ENCODE measurements at places on chromosomes 2 and 18.

DNA sequence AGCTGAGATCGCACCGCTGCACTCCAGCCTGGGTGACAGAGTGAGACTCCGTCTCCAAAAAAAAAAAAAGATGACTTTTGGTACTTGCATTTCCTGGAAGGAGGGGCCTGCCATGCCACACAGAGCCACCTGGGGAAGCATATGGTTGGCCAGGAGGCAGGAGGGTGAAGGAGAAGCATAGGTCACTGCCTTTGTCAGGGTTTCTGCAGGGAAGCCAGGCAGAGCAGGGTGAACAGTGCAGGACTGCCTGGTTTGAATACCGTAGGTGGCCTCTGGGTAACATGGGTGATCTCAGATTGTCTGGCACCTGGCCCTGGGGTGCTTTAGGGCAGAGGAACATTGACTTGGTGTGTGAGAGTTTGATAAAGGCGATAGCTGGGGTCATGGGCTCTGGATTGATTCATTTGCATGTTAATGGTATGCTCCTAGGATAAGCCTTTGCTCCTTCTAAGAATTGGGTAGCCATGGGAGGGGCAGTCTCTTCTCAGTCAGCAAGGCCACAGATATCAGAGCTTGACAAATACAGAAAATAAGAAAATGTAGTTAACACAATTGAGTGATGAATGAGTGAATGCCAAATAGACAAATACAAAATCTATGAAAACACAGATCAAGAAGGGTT, 124.0 kb upstream of the SEC11C start:
- DNase-seq: no peak
- H3K36me3 ChIP-seq: no peaks in the 10 kb centered on the region
- H3K4me1 ChIP-seq: peaks cover 16% of the 10 kb centered on the region
- H3K27me3 ChIP-seq: no peaks in the 10 kb centered on the region
- no peak overlapping the region for H3K27ac ChIP-seq

- H3K4me1 ChIP-seq: peaks cover 76% of the 10 kb centered on the region
These were observed 87.2 kb downstream of the COBLL1 start for GRCh38 chr2:164754157-164755093.

- no peak overlapping the region for H3K4me3 ChIP-seq
- peaks cover 38% of the 10 kb centered on the region for H3K27me3 ChIP-seq
- no peak for DNase-seq
- H3K36me3 ChIP-seq: no peaks in the 10 kb centered on the region
- H3K27ac ChIP-seq: no peak overlapping the region
These were observed 78.3 kb downstream of the PDCL3 start for GRCh38 chr2:100641125-100641435.

GRCh38 chr2:54364409-54364808, 91.7 kb upstream of the SPTBN1 start:
- H3K4me1 ChIP-seq: no peaks in the 10 kb centered on the region
- no peak overlapping the region for H3K27ac ChIP-seq
- H3K27me3 ChIP-seq: peaks cover 22% of the 10 kb centered on the region
- no peak overlapping the region for H3K4me3 ChIP-seq
- DNase-seq: no peak

- H3K27me3 ChIP-seq: no peaks in the 10 kb centered on the region
- no peaks in the 10 kb centered on the region for H3K4me1 ChIP-seq
- H3K36me3 ChIP-seq: no peaks in the 10 kb centered on the region
- no peak for DNase-seq
- no peak overlapping the region for H3K4me3 ChIP-seq
- no peak overlapping the region for H3K27ac ChIP-seq
These were observed 207.2 kb downstream of the NAPG start for GRCh38 chr18:10732990-10733389.

- no peaks in the 10 kb centered on the region for H3K27me3 ChIP-seq
- H3K27ac ChIP-seq: no peak overlapping the region
- no peak for DNase-seq
- H3K4me3 ChIP-seq: no peak overlapping the region
These were observed 95.8 kb upstream of the CAVIN2 start for GRCh38 chr2:191942739-191943103.

GRCh38 chr2:135494917-135495316, 36.1 kb downstream of the ZRANB3 start:
- DNase-seq: no peak
- H3K27me3 ChIP-seq: no peaks in the 10 kb centered on the region
- H3K36me3 ChIP-seq: peaks cover 29% of the 10 kb centered on the region
- no peak overlapping the region for H3K4me3 ChIP-seq

GRCh38 chr2:149652526-149652925, 65.0 kb upstream of the MMADHC start:
- no peaks in the 10 kb centered on the region for H3K36me3 ChIP-seq
- no peaks in the 10 kb centered on the region for H3K4me1 ChIP-seq
- H3K27ac ChIP-seq: no peak overlapping the region
- H3K27me3 ChIP-seq: peaks cover 3% of the 10 kb centered on the region

DNA sequence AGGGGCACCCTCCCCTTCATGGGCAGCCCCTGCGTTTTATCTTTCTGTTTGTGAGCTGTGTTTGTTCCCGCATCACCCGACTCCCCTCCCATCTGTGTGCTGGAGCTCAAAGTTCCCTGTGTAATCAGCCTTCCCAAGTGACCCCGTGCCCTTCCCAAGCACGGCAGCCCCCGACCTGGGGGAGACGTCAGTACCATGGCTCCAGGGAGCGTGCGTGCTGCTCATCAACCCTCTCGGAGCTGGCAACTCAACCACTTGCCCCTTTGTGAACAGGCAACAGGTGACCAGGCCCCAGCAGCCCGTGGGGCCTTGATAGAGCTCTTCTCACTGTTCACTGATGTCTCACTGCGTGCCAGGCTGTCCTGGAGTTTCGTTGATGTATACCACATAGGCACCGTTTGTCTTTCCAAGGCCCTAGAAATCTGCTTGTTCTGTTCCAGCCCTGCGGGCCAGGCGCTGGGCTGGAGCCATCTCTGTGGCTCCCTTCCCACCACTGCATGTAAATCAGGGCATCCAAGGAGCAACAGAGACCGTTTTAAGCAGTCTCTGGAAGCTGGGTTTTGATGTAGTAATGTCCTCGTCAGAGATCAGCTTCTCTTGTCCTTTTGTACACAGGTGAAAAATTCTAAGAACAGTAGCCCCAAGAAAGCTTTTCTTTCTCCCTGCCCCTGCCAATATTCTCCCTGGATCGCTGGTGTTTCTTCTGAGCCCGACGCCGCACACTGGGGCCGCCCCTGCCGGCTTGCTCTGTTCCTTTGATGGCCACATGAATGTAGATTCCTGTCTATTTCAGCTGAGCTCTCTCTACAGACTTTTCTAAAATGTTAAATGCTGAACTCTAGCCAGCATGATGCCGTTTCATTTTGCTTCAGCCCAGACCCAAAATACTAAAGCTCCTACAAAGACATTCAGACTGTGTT, 107.0 kb upstream of the PTPRM start:
- H3K4me1 ChIP-seq: no peaks in the 10 kb centered on the region
- no peaks in the 10 kb centered on the region for H3K27me3 ChIP-seq
- H3K36me3 ChIP-seq: no peaks in the 10 kb centered on the region
- no peak overlapping the region for H3K27ac ChIP-seq
- H3K4me3 ChIP-seq: no peak overlapping the region

GRCh38 chr18:34789768-34790344, 79.8 kb downstream of the DTNA start:
- no peak overlapping the region for H3K27ac ChIP-seq
- DNase-seq: no peak
- H3K4me1 ChIP-seq: no peaks in the 10 kb centered on the region
- no peak overlapping the region for H3K4me3 ChIP-seq

- no peak overlapping the region for H3K4me3 ChIP-seq
- H3K36me3 ChIP-seq: no peaks in the 10 kb centered on the region
- no peak overlapping the region for H3K27ac ChIP-seq
These were observed 99.9 kb upstream of the NABP1 start for GRCh38 chr2:191578031-191578430.

- no peak overlapping the region for H3K27ac ChIP-seq
- H3K36me3 ChIP-seq: no peaks in the 10 kb centered on the region
- no peak overlapping the region for H3K4me3 ChIP-seq
- peaks cover 30% of the 10 kb centered on the region for H3K27me3 ChIP-seq
- H3K4me1 ChIP-seq: no peaks in the 10 kb centered on the region
These were observed 21.3 kb downstream of the ITGA6 start for GRCh38 chr2:172448544-172449267.

GRCh38 chr2:156319811-156320485, 12.6 kb downstream of the NR4A2 start:
- peak overlapping the region; percentile 13 for H3K27ac ChIP-seq
- H3K4me3 ChIP-seq: peak overlapping the region; percentile 50
- peaks cover 65% of the 10 kb centered on the region for H3K27me3 ChIP-seq
- peaks cover 5% of the 10 kb centered on the region for H3K36me3 ChIP-seq
- no peak for DNase-seq
- H3K4me1 ChIP-seq: peaks cover 38% of the 10 kb centered on the region

DNA sequence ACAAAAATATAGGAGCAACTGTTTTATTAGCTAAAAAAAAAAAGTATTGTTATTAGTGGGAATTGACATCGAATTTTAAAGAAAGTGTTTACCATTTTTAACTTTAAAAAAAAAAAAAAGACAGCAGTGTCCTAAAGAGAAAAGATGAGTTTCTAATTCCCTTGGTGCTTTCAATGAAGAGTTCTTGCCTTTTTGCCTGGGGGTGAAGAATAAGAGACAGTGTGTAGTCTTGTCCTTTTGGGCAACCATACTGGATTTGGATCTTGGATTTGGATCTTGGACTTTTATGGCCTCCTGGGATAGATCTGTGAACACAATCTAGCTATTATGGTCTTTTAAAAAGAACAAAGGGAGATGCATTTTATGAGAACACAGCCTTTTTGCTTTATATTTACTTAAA, 60.2 kb upstream of the GLS start:
- no peaks in the 10 kb centered on the region for H3K4me1 ChIP-seq
- no peaks in the 10 kb centered on the region for H3K36me3 ChIP-seq
- no peaks in the 10 kb centered on the region for H3K27me3 ChIP-seq
- H3K4me3 ChIP-seq: no peak overlapping the region

- H3K4me3 ChIP-seq: no peak overlapping the region
- DNase-seq: no peak
- no peaks in the 10 kb centered on the region for H3K36me3 ChIP-seq
- H3K27me3 ChIP-seq: no peaks in the 10 kb centered on the region
- H3K4me1 ChIP-seq: no peaks in the 10 kb centered on the region
These were observed 48.6 kb downstream of the GALNT14 start for GRCh38 chr2:31089645-31090044.

GRCh38 chr2:119248311-119248710, 24.7 kb downstream of the STEAP3 start:
- no peaks in the 10 kb centered on the region for H3K4me1 ChIP-seq
- no peaks in the 10 kb centered on the region for H3K27me3 ChIP-seq
- no peak overlapping the region for H3K4me3 ChIP-seq
- no peak for DNase-seq
- no peak overlapping the region for H3K27ac ChIP-seq

GRCh38 chr2:238761868-238762267, 86.0 kb upstream of the TWIST2 start:
- H3K27me3 ChIP-seq: peaks cover 4% of the 10 kb centered on the region
- no peak overlapping the region for H3K27ac ChIP-seq
- H3K4me1 ChIP-seq: no peaks in the 10 kb centered on the region
- DNase-seq: no peak

DNA sequence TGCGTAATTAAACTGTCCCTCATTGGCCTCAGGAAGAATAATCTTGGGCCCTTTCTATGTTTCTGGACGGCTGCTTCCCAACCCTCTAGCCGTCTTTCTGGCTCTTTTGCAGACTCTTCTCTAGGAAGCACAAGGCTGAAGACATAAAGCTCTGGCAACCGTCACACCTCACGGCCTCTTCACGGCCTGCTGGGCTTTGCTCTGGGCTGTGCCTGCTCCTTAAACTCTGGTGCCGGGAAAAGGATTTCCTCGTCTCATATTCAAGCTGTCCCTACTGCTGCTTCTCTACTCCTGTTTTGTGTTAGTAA, 36.0 kb upstream of the WIPF1 start:
- DNase-seq: no peak
- H3K36me3 ChIP-seq: peaks cover 49% of the 10 kb centered on the region
- peak overlapping the region; percentile 95 for H3K4me3 ChIP-seq
- no peaks in the 10 kb centered on the region for H3K27me3 ChIP-seq
- peaks cover 61% of the 10 kb centered on the region for H3K4me1 ChIP-seq
- peak overlapping the region; percentile 98 for H3K27ac ChIP-seq

GRCh38 chr2:66185497-66186054, 249.3 kb upstream of the MEIS1 start:
- no peak overlapping the region for H3K27ac ChIP-seq
- no peak for DNase-seq
- H3K36me3 ChIP-seq: no peaks in the 10 kb centered on the region

All from activated B cell treated with CpG ODN at 0.5 μM for 24 hours (primary cell).